ENCODE measurements at places on chromosomes 7 and 10.

- DNase-seq, result no peak
Observed at GRCh38 chr10:103850572-103850895, 4.8 kb downstream of the SH3PXD2A start.

- DNase-seq, result no peak
Observed at GRCh38 chr7:87933605-87933952, 472 bp upstream of the ADAM22 start.

DNA sequence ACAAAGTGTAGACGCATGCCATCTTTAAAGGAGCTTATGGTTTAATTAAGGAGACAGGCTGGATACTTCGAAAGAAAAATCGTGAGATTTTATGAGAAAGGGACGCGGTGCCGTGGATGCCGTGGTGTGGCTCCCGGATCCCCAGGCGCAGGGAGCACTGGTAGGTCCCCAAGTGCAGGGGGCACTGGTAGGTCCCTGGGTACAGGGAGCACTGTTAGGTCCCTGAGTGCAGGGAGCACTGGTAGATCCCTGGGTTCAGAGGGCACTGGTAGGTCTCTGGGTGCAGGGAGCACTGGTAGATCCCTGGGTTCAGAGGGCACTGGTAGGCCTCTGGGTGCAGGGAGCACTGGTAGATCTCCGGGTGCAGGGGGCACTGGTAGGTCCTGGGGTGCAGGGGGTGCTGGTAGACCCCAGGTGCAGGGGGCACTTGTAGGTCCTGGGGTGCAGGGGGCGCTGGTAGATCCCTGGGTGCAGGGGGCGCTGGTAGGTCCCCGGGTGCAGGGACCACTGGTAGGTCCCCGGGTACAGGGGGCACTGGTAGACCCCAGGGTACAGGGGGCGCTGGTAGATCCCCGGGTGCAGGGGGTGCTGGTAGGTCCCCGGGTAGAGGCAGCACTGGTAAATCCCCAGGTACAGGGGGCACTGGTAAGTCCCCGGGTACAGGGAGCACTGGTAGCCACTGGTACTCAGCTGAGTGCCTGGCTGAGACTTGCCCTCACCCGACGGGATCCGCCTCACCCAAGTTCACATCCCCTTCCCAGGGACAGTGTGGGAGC, 14.1 kb downstream of the PRKAG2 start:
- DNase-seq, result no peak

GRCh38 chr7:142753366-142753765, 4.1 kb downstream of the PRSS1 start:
- DNase-seq, result no peak
